Skin of body (tissue), 3 donors: ENCODE measurements at places on chromosomes 2 and 18. TPM values are rescaled to one million over a fixed set of nuclear protein-coding genes. Genes with fewer than 3 reads are reported as not detected.

GRCh38 chr2:60641811-60642788 is 88.6 kb upstream of the BCL11A start:
- no peak for DNase-seq

GRCh38 chr2:213306316-213306942 is 22.2 kb downstream of the SPAG16 start:
- DNase-seq: no peak

DNA sequence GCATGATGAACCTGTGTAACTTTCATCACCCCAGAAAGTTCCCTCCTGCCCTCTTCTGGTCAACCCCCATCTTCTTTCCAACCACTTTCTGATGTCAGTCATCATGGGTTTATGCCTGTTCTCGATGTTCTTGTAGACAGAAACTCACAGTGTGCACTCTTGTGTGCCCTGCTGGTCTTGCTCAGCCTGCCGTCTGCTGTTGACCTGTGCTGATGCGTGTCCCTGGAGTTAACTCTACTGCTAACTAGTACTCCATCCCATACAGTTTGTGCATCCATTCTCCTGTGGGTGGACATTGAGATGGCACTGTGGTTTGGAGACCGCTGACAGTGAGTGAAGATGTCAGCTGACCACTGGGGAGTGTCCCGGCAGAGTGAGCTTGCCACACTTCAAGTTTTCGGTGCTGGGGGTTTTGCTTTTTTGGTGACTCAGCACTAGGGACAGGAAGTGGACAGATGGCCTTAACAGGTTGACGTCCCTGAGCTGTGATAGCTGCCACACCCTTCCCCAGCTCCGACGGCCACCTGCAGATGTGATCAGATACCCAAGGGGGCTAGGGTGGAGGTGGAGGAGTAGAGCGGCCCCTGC is 14.8 kb downstream of the KLHL29 start:
- DNase-seq: no peak

GRCh38 chr18:31591628-31592027 is at the start of gene TTR:
Gene TTR, plus strand, starts transcription at chr18:31591877. Its CDS starts 26 bp downstream, at chr18:31591903.
- DNase-seq: no peak

GRCh38 chr2:104856086-104856972 is 2.4 kb downstream of the POU3F3 start:
- DNase-seq: no peak

GRCh38 chr2:206105541-206105940 is 19.6 kb upstream of the INO80D start:
- DNase-seq: no peak

ANKRD30BL gene
- total RNA-seq: 1.4 TPM
